ENCODE measurements at places on chromosomes 3 and 15. TPM values are rescaled to one million over a fixed set of nuclear protein-coding genes. Genes with fewer than 3 reads are reported as not detected.

GRCh38 chr3:153429821-153430220, 267.8 kb downstream of the RAP2B start:
- no peaks in the 10 kb centered on the region for H3K4me1 ChIP-seq
- DNase-seq = no peak
- H3K4me3 ChIP-seq = no peak overlapping the region

Gene GOLGA8M
- 0.80 TPM for total RNA-seq

- no peaks in the 10 kb centered on the region for H3K4me1 ChIP-seq
- no peak overlapping the region for H3K27ac ChIP-seq
- no peaks in the 10 kb centered on the region for H3K36me3 ChIP-seq
- DNase-seq = peak; percentile 5
- H3K4me3 ChIP-seq = no peak overlapping the region
- H3K27me3 ChIP-seq = no peaks in the 10 kb centered on the region
Measured at GRCh38 chr3:172289583-172289982, 158.7 kb downstream of the GHSR start.

DNA sequence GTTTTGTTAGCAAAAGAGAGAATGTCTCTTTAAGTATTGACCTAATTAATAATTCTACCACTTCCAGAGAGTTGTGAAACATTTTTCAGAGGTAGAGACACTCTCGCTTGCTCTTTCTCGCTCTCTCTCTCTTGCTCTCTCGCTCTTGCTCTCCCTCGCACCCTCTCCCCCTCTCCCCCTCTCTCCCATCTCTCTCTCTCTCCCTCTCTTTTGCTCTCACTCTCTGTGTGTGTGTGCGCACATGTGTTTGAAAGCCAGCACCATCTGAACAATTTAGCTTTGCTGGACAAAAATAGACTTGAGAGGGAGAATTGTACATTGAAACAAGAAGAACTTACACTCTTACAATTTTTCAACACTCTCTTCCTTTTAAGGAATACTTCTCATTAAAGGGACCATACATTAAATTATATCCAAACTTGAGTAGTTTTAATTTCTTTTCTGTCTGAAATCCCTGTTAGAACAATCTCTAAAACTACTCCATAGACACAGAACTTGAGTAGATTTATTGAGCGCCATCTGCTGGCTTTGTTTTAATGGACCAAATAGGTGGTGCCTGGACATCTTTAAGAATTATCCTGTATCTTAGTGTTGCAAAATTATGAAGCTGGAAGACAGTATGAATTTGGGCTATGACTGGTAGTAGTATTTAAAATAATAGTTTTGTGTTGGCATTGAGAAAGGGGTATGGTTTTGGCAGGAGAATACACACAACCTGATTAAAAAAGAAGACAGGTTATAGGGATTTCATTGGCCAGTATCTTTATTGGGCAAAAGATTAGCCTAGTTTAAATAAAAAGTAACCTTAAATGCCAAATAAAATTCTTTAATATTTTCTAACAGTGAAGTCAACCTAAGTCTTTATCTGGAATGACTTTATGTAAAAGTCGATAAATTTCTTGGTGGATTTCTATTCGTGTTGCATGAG, 124.6 kb downstream of the AKAP13 start:
- peak overlapping the region; percentile 35 for H3K27ac ChIP-seq
- H3K4me1 ChIP-seq = peaks cover 16% of the 10 kb centered on the region
- peaks cover 6% of the 10 kb centered on the region for H3K36me3 ChIP-seq
- no peak overlapping the region for H3K4me3 ChIP-seq
- H3K27me3 ChIP-seq = no peaks in the 10 kb centered on the region
- peak; percentile 71 for DNase-seq

- H3K27ac ChIP-seq = no peak overlapping the region
- H3K4me1 ChIP-seq = peaks cover 24% of the 10 kb centered on the region
- no peak overlapping the region for H3K4me3 ChIP-seq
- no peaks in the 10 kb centered on the region for H3K27me3 ChIP-seq
- no peak for DNase-seq
- no peaks in the 10 kb centered on the region for H3K36me3 ChIP-seq
Measured at GRCh38 chr3:50251220-50251619, 15.2 kb downstream of the GNAI2 start.

Gene RHCG
- total RNA-seq = not detected

- no peaks in the 10 kb centered on the region for H3K36me3 ChIP-seq
- no peak overlapping the region for H3K4me3 ChIP-seq
Measured at GRCh38 chr3:112327371-112327951, 5.5 kb upstream of the CD200 start.

Gene TRA2B
- total RNA-seq = 220 TPM

DNA sequence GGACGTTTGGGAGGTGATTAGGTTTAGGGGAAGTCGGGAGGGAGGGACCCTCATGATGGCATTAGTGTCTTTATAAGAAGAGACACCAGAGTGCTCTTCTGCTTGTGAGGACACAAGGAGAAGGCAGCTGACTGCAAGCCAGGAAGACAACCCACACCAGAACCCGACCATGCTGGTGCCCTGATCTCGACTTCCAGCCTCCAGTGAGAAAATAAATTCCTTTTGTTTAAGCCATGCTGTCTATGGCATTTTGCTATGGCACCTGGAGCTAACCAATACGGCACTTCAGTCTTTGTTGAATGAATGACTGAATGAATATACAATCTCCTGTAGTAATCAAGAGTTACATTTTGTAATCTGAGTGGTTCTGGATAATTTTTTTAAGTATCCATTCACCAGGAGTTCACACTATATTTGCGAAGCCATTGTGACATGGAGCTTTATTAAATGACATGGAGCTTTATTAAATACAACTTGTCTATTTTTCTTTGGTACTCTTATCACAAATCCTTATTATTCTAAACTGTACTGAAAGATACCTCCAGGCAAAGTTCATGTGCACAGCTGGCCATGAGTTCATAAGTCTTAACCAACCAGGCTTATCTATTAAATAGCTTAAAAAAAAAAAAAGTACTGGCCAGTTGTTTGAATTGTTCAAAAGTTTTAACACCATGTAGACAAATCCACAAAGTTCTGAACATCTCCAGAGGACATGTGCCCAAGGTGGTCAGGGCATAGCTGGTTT, 24.8 kb upstream of the BHLHE40 start:
- H3K27me3 ChIP-seq = no peaks in the 10 kb centered on the region
- H3K27ac ChIP-seq = no peak overlapping the region
- H3K4me1 ChIP-seq = no peaks in the 10 kb centered on the region
- no peaks in the 10 kb centered on the region for H3K36me3 ChIP-seq
- H3K4me3 ChIP-seq = no peak overlapping the region

Gene CACNA1D
- not detected for total RNA-seq

- no peak overlapping the region for H3K4me3 ChIP-seq
- H3K27me3 ChIP-seq = no peaks in the 10 kb centered on the region
- no peak overlapping the region for H3K27ac ChIP-seq
Measured at GRCh38 chr3:177057768-177058167, 139.5 kb downstream of the TBL1XR1 start.

Gene CDAN1
- total RNA-seq = 31.8 TPM
